ENCODE measurements at places on chromosomes 5 and 9. TPM values are rescaled to one million over a fixed set of nuclear protein-coding genes. Genes with fewer than 3 reads are reported as not detected.

- no peak for DNase-seq
Measured at GRCh38 chr5:115553082-115553481, 8.5 kb upstream of the FEM1C start.

GRCh38 chr5:139017624-139018023 is 142.5 kb upstream of the LRRTM2 start:
- no peak for DNase-seq

Gene IRX1
- total RNA-seq = 3.8 TPM

- peak; percentile 69 for DNase-seq
Measured at GRCh38 chr9:89746385-89747116, 141.7 kb downstream of the GADD45G start.

DNA sequence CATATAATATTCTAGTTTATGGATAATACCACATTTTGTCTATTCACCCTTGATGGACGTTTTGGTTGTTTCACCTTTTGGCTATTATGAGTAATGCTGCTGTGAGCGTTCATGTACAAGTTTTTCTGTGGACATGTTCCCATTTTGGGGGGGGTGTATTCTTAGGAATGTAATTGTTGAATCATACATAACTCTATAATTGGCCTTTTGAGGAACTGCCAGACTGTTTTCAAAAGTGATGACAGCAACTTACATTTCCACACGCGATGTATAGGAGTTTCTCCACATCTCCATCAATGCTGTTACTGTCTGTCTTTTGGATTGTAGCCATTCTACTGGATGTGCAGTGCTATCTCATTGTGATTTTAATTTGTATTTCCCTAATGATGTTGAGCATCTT is 69.8 kb downstream of the SLC46A2 start:
- no peak for DNase-seq

DNA sequence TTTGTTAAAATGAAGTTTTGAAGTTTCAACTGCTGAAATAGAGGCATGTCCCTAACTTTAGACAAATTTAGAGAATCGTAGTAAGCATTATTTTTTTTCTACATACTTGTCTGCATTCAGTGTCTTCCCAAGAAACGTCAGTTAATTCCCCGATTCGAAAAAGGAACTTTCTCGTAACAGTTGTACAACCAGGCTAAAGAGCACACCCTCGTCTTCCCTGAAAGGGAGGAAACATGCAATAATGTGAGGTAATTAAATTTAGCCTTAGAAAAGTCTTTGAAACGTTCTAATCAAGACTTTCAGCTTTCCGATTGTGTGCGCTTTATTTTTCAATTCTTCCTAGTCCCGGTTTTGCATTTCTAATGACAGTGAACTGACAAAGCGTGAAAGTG is 374 bp upstream of the SLC1A3 start:
- DNase-seq = no peak

Gene CYSTM1
- total RNA-seq = 120 TPM

GRCh38 chr5:84642795-84643194 is 258.1 kb upstream of the EDIL3 start:
- DNase-seq = no peak

DNA sequence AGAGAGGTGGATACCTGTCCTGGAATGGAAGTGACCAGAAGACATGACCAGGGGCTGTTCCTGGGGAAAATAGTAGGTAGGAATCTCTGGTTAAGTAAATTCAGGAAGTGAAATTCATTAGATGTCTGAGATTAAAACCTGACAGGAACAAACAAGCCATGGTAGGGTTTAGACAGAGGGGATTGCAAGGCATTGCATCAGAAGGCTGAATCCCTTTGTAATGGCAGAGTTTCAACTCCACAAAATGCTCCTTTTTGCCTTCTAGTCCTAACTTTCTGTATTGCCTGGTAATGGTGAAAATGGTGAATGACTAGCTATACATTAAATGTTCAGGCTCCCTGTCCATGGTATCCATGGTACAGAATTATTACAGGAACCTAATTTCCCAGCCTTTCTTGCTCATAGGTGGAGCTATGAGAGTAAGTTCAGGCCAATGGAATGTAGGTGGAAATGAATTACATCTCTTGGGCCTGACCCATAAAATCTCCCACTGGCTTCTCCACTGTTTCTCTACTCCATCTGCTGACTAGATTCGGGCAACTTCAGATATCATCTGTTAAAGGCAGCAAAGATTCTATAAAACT is 113.4 kb upstream of the CNTLN start:
- no peak for DNase-seq

DNA sequence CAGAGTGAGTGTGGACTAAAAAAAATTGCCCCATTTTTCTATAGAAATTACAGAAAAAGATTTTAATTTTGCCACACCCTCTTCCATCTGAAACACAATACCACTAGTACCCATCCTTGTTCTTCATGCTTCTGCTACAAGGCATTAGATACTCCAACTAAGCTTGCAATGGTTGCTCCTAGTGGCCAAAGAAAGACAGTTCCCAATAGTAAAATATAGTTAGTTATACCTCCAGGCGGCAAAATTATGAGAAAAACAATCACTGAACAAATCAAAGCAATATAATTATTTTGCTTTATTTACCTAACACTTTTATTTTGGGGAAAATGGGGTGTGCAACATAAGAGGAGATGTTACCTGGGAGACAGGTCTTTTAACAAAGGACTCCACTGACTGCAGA is 101.2 kb downstream of the RAPGEF6 start:
- no peak for DNase-seq

Gene DND1
- total RNA-seq = 1.3 TPM

GRCh38 chr5:101429241-101429640 is 526.2 kb upstream of the ST8SIA4 start:
- DNase-seq = no peak

Gene NTRK2
- total RNA-seq = 3.4 TPM

DNA sequence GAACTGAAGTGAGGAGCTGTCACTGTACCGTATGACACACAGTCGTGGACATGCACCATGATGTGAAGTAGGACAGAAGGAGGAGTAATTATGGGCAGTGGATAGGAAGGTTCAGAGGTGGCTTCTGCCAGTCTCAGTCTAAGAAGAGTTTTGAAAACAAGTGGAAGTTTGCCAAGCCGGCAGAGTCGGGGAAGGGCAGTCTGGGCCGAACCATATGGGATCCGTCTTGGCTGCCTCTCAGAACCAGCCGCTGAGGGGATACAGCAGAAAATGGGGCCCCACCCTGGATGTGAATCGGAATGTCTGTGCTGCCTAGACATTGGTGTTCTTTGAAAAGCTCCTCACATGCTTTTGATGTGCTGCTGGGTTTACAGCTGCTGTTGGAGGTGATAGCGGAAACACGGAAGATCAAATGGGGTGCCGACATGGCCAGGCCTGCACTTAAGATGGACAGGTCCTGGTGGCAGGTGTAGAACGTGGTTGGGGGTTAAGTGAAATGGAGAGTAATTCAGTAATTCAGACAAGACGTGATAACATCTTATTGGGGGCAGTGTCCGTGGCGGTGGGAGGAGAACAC is 11.2 kb downstream of the SNX18 start:
- no peak for DNase-seq

Gene BAAT
- total RNA-seq = 41.8 TPM

- peak; percentile 54 for DNase-seq
Measured at GRCh38 chr9:95822583-95823431, 52.7 kb upstream of the ERCC6L2 start.

DNA sequence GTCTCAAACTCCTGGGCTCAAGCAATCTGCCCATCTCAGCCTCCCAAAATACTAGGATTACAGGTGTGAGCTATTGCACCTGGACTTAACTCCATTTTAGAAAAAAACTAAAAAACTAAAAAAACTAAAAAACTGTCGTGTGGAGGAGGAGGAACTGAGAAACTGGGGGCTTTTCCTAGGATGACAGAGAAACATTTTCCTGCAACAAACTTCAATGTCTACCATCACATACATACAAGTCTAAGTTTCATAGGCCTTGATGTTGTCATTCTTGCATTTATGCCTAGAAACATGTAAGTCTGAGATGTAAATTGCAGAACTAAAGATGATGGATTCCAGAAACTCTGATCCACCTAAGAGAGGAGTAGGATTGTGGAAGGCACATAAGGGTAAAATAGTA is 556.8 kb downstream of the RAB3C start:
- no peak for DNase-seq

Gene HDHD3
- 98.7 TPM for total RNA-seq

DNA sequence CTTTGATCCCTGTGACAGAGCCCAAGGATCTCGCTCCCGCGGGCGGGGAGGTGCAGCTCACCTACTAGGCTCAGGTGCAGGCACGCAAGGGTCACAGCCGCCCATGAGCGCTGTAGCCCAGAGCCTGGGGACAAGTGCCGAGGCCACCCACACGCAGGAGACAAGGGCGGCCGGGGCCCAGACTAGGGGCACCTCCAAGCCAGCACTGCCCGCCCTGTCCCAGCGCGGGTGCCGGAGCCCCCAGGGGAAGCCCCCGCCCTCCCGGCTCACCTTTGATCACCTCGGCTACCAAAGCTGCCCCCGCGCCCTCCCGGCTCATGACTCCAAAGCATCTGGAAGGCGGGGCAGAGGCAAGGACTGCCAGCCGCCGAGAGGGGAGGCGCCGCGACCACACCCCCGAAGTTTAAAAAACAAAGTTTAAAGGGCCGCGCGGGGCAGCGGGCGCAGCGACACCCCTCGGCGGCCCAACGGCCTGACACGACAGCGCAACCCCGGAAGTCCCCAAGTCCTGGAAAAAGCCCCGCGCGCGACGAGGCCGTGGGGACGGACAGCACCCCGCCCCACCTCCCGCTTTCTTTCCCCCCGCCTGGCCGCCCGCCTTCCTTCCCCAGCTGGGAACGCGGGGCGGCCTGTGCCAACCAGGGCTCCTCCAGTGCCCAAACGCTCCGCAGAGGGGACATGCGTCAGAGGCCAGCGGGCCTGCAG is 53.0 kb downstream of the CDC14B start:
- DNase-seq = peak; percentile 90

Gene TMEM174
- not detected for total RNA-seq

- DNase-seq = no peak
Measured at GRCh38 chr9:37859043-37859442, 44.9 kb downstream of the SLC25A51 start.

- DNase-seq = no peak
Measured at GRCh38 chr9:33791117-33791516, 4.2 kb upstream of the PRSS3 start.

- no peak for DNase-seq
Measured at GRCh38 chr9:24118190-24118589, 292.1 kb upstream of the ELAVL2 start.

GRCh38 chr9:7103771-7104170 is 346.0 kb downstream of the KDM4C start:
- DNase-seq = no peak

DNA sequence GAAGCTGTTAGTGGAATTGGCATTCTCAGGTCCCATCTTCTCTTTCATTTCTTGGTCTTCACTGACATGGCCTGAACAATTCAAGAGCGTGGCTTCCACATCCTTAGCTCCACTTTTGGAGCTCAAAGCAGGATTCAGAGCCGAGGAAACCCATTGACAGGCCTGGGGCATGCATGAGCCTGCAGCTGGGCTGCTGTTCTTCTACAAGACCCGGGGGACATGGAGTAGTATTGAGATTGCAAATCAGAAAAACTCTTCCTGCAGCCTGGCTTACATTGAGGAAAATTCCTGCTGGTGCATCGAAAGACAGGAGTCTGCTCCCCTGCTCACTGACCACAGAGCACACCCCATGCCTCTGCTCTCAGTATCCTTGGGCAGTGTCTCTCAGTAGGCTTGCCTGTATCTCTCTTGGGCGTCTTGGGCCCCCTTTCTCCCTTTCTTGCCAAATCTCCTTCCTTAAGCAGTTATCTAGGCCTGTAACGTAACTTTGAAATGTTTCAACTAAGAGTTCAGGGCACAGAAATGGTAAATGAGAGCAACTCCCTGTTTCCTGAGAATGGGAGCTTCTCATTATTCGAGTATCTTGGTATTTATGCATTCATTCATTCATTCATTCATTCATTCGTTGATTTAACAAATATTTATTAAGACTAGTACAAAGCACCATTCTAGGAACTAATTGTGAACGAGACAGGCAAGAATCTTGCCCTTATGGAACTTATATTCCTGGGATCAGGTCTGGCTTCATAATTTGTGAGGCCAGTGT is 603.6 kb upstream of the CLINT1 start:
- no peak for DNase-seq

DNA sequence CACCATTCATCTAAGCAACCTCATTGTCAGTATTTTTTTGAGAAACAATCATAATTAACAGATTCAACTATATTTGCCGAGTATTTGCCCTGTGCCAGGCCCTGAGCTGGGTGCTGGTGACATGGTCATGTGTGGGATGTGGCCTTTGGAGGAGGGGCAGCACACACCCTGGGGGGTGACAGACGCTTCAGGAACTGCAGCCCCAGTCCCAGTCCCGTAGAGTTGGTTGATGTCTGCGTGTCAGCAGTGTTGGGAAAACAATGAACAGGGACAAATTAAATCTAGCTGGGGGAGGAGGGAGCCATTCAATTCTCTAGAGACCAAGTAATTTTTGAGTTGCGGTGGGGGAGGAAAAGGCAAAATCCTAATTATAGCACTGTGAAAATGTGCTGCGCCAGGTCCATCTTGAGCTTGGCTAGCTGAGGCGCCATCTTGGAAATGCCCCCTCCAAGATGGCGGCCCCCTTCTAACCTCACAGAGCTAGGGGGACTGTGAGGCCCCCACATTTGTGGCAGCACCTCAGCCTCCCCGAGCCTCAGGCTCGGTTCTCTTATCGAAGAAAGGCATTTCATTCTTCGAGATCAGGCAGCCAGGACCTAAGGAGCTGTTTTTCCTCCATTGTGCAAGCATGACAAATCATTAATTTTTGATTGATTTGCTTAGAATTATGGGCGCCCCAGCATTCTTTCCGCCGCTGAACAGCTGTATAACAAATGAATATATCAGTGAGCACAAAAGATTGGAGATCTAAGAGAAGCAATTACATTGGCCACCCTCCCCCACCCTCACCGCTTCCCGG is 87.8 kb downstream of the ZNF618 start:
- DNase-seq = no peak

Gene COL23A1
- 5.1 TPM for total RNA-seq

DNA sequence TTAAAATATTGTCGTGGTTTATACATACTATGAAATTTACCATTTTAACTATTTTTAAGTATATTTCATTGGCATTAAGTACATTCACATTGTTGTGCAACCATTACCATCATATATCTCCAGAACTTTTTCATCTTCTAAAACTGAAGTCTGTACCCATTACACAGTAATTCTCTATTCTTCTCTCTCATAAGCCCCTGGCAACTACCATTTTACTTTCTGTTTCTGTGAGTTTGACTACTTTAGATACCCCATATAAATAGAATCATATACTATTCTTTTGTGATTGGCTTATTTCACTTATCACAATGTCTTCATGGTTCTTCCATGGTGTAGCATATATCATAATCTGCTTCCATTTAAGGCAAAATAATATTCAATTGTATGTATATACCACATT is 30.3 kb downstream of the NDUFS4 start:
- DNase-seq = no peak
